ENCODE measurements at places on chromosomes 16 and 17.

DNA sequence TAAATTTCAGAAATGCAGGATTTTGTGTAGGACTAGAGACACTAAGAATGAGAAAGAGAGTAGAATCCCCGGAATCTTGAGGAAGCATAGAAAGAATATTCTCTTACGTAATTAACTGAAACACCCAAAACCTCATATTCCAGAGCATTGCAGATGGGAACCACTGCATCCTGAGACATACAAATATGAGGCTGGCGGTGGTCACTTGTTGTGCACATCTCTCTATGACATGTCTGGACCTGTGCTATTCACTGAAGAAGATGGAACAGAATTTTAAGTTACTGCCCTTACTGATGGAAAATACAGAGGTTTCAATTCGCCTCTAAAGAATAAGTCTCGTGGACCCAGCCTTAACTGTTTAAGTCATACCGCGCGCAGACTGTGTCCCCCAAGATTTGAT lies 806 bp downstream of the RAD51C start:
- peak; percentile 46 for DNase-seq

DNA sequence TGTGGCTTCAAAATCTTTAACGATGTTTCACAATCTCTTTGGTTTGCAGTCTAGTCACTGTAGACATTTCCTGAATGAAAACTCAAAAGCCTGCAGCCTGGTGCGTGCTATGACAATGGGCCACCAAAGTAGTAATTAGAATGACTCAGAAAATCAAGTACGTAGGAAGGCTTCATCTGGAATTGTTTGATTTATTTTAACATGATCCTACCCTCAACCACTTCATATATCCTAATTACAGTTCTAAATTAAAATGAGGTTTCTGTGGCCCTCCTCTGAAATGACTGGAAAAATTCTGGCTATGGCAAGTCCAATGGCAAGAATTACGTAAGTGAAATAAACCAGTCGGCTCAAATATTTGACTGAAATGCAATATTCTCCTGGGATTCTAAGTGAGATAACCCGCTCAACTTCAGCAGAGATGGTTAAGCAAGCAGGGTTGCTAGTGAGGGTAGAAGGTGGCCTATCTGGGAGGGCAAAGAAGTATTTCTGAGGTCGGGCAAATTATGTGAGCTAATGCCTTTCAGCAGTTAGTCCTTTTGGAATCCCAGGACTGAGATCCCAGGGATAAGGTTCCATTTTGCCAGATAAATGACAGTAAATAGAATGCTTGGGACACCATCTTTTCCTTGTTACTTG lies 145.6 kb upstream of the MYOCD start:
- DNase-seq, result peak; percentile 20

DNA sequence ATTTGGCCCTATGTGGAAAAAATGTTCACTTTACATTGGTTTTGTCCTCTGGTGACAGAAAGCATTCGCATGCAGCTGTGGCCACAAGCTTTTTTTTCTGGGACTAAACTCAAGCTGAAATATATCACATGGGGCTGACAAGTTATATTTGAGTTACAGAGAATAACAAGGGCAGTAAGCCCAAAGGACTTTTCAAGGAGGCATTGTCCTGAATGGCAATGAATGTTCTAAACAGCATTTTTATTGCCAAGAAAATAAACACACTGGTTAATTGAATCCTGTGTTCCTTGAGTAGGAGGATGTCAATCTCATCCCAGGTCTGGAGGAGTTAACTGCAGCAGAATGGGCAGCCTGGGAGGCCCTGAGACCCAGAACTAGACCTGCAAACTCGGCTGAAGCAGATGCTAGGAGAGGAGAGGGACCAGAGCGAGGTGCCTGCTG lies 114.5 kb downstream of the COPRS start:
- no peak for DNase-seq

DNA sequence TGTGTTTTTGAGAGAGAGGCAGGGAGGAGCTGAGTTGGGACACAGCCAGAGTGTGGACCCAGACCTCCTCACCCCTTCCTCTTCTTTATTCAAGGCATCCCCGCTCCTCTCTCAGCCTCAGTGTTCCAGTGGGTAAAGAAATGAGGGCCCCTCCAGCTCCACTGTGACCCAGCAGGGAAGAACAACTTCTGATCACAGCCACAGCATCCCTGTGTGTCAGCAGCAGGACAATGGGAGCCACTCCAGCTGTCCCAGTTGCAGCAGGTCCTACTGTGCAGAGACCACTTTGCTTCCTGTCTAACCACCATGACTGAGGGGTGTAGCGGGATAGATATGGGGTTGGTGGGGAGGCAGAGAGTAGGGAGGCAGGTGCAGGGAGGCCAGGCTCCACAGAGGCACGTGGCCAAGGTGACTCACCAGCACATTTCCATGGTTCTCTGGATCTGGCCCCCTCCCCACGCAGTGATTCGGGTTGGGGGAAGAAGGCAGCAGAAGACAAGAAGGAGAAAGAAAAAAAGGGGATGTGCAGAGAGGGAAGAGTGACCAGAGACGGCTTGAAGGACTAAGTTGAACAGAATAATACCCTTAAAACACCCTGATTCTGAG lies 24.5 kb downstream of the PIK3R5 start:
- no peak for DNase-seq

DNA sequence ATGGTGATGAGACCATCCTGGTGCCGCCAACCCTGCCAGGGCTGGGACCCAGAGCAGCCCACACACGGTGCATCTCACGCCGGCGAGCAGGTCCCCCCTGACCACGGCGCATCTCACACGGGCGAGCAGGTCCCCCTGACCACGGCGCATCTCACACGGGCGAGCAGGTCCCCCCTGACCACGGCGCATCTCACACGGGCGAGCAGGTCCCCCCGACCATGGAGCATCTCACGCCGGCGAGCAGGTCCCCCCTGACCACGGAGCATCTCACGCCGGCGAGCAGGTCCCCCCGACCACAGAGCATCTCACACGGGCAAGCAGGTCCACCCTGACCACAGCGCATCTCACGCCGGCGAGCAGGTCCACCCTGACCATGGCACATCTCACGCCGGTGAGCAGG lies 59.2 kb downstream of the MRM3 start:
- no peak for DNase-seq

DNA sequence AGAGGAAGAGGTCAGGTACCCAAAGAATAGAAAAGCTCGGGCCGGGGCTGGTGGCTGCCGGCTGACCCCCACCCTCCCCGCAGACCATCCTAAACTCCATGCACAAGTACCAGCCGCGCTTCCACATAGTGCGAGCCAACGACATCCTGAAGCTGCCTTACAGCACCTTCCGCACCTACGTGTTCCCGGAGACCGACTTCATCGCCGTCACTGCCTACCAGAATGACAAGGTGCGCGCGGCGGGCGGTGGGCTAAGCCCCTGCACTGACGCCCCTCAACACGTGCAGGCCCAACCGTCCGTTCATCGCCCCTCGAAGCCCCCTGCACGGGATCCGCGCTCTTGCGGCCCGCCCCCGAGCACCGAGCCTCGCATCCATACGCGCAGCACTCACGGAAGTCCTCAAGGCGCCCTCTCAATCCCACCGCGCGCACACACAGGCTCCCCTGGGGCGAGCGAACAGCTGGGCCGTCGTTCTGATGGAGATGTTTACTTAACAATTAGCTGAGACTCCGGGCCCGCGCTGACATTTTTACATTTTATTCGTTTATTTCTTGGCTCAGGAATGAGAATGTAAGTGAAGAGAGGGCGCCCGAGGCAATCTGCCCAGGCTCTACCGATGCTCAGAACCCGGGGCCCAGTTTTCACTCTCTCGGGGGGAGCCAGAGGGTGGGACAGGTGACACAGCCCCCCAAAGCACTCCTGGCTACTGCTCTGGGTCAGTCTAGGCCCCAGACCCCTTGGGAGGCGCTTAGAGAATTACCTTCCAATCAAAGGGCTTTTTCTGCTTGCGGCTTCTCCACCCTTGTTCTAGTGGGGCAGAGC lies 3.5 kb downstream of the TBX2 start:
- no peak for DNase-seq

DNA sequence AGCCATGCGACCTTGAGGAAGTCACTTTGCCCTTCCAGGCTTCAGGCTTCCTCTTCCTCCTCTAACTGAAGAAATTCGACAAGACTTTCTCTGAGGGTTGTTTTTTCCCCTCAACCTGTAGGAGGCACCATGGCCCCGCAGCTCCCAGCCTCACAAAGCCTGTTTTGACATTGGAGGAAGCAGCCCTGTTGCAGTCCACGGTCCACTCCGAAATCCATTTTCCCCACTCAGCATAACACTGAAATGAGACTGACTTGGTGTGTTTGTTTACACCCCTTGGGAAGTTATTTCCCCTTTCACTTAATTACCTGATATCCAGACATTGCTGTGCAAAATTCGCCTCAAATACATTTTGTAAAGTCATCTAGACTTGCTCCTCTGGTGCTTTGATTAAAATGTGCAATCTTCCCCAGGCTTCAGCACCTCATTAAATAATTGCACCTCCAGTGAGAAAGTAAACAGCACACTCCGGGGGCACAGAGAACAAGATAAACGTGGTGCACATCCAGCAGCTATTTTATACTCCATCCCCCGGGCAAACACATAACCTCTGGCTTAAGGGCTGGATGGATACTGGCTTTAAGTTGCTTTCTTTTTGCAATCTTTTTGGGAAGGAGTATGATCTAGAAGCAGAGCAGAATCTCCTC lies 41.4 kb upstream of the PIRT start:
- peak; percentile 0 for DNase-seq

DNA sequence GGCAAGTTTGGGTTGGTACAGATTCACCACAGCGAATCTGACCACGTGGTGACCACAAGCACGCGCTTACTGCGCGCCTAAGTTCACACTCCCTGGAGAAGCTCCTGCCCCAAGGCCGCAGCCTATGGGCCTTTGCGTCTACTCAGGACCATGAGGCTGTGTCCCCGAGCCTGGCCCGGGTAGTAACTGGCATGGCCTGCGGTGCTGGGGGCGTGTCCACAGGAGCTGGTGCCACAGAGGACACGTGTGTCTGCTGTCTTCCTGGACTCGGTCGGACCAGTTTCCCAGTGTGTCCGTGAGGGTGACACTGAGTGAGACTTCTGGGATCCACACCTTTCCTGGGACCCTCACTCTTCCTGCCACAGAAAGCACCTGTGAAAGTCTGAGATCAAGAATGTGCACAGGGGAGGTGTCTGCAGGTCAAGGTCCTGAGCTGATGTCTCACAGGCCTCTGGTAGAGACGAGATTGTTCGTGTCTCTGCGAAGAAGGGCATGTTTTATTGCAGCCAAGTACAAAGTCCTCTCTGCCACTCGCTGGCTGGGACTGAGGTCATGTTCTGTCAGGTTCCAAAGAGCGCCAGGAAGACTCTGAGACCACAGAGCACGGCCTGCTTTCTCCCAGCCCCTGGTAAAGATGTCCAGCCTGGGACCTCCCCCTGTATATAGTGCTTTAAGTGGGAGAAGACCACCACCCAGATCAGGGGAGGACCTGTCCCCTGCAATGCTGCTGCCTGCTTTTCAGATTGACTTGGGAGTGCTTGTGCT lies 25.2 kb upstream of the CAPN15 start:
- peak; percentile 30 for DNase-seq

- no peak for DNase-seq
These were observed 12.3 kb upstream of the CCL2 start for GRCh38 chr17:34242587-34243363.

- DNase-seq, result no peak
These were observed 26.4 kb upstream of the CLEC3A start for GRCh38 chr16:77995843-77996455.

- DNase-seq, result no peak
These were observed 156.1 kb downstream of the ZNF423 start for GRCh38 chr16:49699841-49700175.

- no peak for DNase-seq
These were observed 56.5 kb upstream of the XYLT1 start for GRCh38 chr16:17526956-17527937.

DNA sequence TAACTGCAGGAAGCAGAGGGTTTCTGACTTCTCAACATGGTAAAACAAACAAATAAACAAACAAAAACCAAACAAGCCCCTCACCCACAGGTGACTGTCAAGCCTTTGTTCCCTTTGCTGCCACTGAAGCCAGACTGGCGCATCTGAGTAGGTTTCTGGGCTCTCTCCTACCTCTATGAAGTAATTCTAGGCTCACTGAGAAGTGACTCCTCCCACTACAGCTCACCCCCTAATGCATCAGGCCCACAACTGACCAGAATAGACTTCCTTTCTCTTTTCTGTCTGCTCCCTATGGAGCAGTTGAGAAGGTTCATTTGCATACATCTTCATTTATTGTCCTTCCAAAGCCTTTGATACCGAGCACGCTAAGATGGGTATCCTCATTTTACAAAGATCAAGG lies 77.0 kb upstream of the CCL2 start:
- no peak for DNase-seq

GRCh38 chr17:27217631-27218030 lies 76.3 kb upstream of the WSB1 start:
- no peak for DNase-seq

- peak; percentile 78 for DNase-seq
These were observed 44.9 kb upstream of the TANGO6 start for GRCh38 chr16:68798398-68798797.

DNA sequence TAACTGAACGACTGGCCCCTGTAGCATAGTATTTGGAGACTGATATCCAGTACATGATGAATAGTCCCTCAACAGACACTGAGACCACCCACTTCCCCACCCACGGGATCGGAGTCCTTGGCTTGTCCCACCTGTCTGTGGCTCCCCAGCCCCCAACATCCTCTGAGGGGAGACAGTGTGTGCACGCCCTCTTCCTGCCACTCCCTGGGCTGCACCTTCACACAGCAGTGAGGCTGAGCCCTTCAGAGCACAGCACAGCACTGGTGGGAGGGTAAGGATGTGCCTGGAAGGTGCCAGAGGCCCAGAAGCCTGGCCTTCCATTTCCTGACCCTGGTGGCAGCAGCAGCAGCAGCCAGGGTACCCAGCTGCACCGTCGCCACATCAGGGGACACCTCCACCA lies 11.0 kb downstream of the DNASE1 start:
- DNase-seq, result no peak

GRCh38 chr16:67054901-67055300 lies 26.0 kb downstream of the CBFB start:
- DNase-seq, result no peak

DNA sequence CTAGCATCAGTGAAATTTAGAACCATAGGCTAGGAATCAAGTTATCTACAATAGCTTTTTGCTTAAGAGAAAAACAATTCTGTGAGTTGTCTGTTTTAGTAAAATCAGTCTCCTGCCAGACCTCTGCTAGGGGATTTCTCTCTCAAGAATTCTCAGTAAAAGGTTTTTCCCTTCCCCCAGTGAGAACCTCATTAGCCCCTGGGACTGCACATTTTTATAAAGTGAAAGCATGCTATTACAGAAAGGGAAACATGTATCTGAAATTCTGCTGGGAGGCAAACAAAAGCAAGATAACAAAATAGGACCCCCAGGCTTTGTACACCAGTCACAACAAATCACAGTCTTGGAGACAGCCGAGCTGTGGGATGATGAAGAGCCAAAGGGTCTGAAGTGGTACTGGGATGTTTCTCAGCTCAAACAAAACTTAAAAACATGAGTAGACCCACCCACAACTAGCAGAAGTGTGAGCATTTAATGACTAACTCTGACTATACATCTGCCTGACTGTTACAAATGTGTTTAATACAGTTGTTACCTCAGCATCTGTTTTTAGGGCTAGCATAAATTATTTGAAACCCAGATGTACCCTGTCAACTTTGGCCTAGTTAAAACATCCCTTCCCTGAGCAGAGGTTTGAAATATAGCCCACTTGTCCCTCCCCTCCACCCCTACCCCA lies 20.0 kb upstream of the GLG1 start:
- no peak for DNase-seq

DNA sequence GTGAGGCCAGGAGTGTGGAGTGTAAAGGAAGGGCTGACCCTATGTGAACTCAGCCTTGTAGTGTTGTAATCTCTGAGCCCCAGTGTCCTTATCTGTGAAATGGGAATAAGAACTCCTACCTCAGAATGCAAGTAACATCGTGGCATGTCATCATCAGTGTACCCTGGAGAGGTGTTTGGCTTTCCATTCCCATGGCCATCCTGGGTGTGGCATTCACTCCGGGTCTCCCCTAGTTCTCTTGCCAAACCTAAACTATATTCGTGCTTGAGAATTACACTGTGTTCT lies 1.9 kb downstream of the NXPH3 start:
- no peak for DNase-seq
